Hematopoietic multipotent progenitor cell treated with erythropoietin and hydrocortisone succinate and interleukin-3 and kit ligand, for 8 days (in vitro differentiated cells): ENCODE measurements at places on chromosomes 2 and 18.

GRCh38 chr2:186995092-186995491 lies 146.1 kb upstream of the ZSWIM2 start:
- no peak for DNase-seq

DNA sequence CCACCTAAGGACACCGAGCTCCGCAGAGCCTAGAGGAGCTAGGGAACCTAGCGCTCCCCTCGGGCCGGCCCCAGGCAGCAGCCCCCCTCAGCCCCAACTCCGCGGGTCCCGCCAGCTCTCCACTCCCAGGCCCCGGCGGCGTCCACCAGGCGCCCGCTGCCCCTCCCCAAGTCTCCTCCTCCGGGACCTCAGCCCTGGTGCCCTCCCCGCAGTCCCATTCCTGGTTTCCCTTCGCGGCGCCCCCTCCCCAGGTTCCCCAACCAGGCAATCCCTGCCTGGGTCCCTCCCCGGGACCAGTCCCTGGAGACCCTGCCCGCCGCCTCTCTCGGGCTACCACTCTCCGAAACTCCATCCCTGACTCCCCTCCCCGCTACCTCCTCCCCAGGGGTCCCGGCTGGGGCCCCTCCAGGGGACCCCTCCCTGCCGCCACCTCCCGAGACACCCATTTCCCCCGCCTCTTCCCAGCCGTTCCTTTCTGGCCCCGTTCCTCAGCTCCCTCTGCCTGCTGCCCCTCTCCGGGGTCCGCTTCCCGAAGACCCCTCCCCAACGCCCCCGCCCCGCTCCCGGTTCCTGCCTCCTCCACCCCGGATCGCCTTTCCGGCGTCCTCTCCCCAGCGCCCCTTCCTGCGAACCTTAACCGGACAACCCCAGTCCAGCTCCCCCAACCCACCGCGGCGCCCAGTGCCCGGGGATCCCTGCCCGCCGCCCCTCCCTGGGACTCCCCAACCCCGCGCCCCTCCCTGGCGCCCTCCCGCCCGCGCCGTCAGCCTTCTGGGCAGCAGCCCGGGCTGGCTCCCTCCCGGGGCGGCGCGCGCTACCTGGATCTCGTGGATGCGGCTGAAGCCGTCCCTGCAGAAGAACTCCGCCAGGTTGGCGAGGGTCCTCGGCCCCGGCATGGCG lies 678 bp downstream of the CYP27C1 start:
- DNase-seq = no peak

GRCh38 chr2:190318931-190319554 lies 583 bp downstream of the HIBCH start:
- DNase-seq = peak; percentile 23

GRCh38 chr18:49858309-49859020 lies 45.1 kb upstream of the ACAA2 start:
- peak; percentile 69 for DNase-seq
